Caco-2 (cell line): ENCODE measurements at places on chromosomes 6 and 20.

- no peak for DNase-seq
These were observed 143.4 kb downstream of the MYB start for GRCh38 chr6:135324531-135324930.

DNA sequence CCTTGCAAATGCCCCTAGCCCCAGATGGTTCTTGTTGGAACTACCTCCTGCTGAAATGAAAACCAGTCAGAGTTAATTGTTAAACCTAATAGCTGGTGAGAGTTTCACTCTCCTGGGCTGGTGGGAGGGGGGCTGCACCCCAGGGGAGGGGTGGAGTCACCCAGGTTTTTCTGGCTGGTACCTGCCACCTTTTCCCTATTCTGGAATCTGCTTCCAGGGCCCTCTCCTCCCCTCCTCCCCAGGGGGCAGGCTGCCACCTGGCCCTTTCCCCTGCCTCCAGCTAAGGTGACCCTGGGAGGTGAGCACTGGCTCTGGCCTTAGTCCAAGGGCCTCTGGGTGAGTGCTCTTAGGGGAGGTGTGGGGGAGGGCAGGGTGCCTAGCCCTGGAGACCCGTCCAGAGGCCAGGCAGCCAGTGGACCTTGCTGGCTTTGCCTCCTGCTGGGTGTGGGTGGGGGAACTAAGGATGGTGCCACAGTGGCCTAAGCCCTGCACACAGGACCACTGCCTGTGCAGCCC, 48.8 kb upstream of the EPB41L1 start:
- DNase-seq: no peak

- no peak for DNase-seq
These were observed 71.4 kb upstream of the NHSL1 start for GRCh38 chr6:138570725-138571029.

DNA sequence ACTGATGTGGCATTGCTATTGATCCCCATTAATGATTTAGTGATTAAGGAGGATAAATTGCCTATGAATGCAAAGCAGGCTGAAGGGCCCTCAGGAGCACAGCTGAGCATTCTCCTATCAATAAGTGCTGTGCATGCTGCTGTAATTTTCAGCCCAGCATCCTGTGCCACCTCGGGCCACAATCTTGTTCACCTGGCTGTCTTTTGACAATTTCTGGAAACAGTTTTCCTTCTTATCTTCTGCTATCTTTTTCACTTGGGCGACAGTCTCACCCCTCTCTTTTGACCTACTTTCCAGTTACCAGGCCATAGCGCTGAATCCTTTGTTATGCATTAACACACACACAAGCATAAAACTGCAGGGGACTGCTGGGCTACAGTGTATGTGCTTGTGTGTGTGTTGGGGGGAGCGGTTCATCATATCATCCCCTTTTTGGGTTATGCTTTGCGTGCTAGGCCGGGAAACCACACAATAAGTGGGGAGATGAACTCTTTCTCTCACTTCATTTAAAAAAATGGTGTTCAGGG, 60.2 kb downstream of the F13A1 start:
- DNase-seq: no peak

DNA sequence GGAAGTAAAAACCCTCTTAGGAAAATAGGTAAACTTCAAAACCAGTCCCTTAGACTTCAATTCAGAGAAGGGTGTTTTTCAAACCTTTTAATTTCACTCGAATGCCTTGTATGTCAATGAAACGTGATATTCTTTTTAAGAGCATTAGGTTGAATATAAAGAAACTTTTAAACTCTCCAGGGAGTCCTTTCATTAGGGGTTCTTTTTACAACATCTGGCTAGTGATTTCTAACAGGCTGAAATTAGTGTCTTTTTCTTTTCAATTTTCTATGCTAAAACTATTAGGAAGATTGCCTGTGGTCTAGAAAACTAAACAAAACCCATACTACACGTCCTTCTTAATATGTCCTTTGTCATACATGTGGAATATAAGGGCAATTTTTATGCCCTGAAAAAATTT, 569.7 kb upstream of the CITED2 start:
- DNase-seq: no peak

- no peak for DNase-seq
These were observed 670.9 kb downstream of the QKI start for GRCh38 chr6:164085091-164086075.

- DNase-seq: no peak
These were observed 7.7 kb downstream of the OPN5 start for GRCh38 chr6:47789553-47789952.

- no peak for DNase-seq
These were observed 64.1 kb downstream of the HMGN3 start for GRCh38 chr6:79170431-79170830.

DNA sequence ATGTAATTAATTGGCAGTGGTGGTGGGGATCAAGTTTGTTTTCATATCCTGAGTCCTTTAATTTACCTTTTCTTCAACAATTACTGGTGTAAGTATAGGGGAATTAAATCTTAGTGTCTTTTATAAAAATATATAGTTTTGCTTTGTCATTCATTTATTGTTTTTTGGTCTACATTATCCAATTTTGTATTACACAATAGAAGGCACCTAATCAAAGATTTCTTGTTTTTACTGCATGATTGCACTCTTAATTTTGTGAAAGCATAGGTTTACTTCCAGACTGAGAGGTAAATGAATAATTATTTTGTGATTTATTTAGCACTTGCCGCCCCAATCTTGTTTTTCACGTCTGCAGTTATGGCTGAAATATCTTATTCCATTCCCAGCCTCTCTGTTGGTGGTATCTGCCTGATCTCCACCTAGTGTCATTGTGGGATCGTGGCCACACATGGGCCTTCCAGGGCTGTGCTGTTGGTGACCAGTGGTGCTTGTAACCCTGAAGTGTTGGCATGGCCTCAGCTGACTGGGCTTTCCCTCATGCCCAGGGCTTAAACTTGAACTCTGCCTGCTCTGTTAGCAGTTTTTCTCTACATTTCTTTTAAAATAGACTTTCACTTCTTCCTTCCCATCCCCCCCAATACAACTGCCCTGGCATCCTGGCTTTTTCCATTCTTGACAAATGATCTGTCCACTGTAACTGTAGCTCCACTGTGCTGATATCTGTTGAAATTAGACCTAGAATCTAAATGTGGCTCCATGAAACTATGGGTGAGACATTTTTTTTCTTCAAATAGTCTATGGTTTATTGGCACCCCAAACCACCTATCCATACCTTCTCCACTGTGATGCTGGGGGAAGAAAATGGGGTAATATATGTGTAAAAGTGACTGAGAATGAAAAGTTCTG, 24.8 kb downstream of the E2F3 start:
- no peak for DNase-seq

GRCh38 chr20:48720256-48720985, 107.4 kb downstream of the PREX1 start:
- no peak for DNase-seq

DNA sequence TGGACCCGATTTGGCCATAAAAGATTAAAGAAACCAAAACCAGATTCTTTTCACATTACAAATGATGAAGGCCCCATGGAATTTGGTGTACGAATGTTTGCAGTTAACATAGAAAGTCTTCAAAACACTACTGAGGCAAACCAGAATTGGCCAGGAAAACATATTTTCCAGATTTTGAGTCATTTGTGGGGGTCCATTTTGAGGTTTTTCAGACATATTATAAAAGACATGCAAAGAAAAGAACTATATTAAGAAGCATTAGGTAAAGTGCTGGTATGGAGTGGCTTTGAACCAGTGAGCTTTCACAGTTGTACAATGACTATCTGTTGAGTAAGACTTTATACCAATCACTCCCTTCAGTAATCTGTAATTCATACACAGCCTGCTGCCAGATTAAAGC, 168.9 kb upstream of the COL21A1 start:
- no peak for DNase-seq

DNA sequence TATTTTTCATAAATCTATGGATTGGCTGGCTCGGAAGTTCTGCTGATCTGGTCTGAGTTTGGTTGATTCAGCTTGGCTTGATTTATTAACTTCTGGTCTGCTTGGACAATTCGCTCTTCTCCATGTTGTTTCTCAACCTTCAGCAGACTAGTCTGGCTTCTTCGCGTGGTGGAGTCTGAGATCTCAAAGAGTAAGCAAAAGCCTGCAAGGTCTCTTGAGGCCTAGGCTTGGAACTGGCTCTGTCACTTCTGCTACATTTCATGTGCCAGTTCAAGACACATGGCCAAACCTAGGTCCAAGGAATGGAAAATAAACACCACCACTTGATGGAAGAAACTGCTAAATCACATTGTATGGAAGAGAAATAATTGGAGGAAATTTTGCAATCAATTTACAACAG, 115.1 kb upstream of the JAG1 start:
- DNase-seq: no peak

GRCh38 chr20:31968291-31969126, 558 bp downstream of the XKR7 start:
- DNase-seq: peak; percentile 88

- DNase-seq: no peak
These were observed 74.2 kb downstream of the COL21A1 start for GRCh38 chr6:56173228-56173627.

DNA sequence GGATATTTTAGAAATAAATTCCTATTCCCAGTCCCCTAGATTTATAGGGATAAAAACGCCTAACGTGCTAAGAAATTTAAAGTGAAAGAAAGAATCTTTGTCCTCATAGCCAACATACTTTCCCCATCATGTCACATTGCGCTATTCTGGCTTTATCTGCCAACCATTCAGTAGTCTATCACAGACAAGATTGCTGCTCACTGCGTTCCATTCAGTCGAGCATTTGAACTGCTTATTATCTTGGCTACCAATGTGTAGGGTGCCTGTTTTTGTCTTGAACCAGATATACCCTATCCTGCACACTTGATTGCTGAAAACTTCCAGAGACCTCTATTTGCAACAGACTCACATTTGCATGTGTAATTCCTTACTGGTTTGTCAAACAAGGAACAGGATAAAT, 751.5 kb downstream of the EPHA7 start:
- DNase-seq: no peak

- DNase-seq: no peak
These were observed 14.3 kb upstream of the ZC3H12D start for GRCh38 chr6:149499066-149499465.
